ENCODE measurements at places on chromosomes 3 and 15.

DNA sequence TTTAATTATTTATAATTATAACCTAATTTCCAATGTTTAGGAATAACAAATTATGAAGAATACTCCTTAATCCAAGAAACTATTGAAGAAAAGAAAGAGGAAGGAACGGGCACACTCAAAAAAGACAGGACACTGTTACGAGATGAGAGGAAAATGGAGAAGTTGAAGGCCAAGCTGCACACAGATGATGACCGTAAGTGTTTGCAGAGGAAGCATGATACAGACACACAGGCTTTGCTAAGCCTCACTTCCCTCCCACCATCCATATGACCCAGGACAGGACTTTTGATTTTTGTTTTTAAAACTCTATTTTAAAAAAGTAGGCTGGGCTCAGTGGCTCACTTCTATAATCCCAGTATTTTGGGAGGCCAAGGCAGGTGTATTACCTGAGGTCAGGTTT, 389.4 kb upstream of the TPM1 start:
- DNase-seq, result no peak

- no peak for DNase-seq
These were observed 760.2 kb downstream of the GRM7 start for GRCh38 chr3:7621046-7621630.

DNA sequence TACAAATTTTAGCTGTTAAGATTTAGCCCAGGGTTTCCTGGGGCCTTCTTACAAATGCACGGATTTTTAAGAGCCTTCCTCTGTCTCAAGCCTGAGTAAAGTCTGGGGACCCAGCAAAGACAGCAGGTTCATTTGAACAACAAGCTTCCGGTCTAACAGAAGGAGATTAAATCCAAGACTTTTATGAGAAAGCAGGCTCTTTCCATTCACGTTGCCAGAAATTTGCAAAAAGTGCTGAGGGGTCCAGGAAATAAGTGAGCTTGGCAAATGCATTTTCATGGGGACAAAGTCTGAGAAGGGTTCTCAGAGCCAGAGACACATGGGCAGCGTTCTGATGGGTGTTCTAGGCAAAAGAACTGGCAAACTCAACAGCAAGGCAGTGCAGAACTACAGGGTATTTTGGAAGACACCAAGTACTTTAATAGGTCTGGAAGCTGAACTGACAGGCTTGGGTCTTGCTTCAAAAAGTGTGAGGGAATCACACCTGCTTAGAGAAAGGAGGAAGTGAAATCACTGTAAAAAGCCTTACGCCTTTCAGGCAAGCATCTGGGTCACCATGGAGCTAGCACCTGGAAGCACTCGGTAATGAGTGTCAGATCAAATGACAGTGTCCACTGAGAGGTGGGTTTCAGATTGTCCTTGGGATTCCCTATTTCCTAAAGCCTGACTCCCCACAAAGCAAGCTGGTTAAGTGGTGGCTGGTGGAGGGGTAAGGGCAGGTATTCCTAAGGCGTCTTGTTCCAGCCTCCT, 115.8 kb upstream of the ARHGEF3 start:
- DNase-seq, result no peak

DNA sequence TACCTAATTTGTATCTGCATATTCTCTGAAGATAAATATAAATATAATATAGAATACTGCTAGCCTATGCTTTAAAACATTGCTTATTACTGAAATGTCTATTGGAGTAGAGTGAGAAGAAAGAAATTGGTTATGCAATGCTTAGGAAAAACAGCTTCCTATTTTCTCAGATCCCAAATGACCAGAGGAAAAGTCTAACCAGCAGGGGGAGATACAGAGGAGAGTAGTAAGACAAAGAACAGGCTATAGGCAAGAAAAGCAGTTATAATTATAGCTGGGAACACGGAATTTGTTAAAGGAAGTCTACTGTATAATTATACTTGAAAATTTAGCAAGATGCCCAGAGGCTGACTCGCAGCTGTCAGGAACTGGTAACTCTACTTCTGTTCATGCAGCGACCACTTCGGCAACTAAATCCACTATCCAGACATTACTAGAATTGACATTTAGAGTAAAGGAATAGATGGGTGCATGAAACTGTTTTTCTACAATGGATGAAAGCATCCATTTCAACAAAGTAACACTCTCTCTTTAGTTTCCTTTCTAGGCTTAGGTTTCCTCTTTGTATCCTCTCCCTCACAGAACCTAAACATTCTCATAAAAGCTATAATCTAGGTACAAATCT, 97.2 kb downstream of the TBC1D5 start:
- peak; percentile 49 for DNase-seq

- DNase-seq, result no peak
These were observed 358.3 kb upstream of the TPM1 start for GRCh38 chr15:62684123-62684808.

GRCh38 chr3:184523825-184524615, 37.6 kb upstream of the EPHB3 start:
- peak; percentile 30 for DNase-seq

DNA sequence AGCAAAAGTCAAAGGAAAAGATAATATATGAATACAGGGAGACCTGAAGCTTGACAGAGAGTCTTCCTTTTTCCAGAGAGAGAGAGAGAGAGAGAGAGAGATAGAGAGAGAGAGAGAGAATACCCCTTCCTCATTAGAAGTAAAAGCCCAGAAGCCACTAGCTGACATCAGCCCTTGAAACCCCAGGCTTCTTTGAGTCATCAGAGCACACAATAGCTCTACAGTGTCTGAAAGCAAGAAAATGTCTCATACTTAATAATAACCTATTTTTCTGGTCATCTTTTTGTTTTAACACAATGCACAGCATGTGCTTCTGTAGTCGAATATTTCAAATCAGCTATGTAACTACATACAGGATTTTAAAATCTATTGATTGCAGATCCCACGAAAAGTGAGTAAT, 109.2 kb upstream of the NANOGP8 start:
- no peak for DNase-seq

DNA sequence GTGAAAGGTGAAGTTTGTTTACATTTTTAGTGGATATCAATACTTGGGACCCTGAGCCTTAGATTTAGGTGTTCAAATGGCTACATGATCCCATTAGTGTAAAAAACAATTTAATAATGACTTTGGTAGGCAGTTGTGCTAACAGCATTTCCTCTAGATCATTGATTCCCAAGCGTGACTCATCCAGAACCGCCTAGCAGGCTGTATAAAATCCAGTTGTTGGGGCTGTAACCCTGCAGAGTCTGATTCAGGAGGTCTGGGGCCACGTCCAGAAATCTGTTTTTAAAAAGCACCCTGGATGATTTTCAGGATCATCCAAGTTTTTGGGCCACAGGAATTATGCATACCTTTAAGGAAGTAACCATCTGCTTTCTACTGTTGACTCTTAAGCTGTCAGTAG, 156.4 kb downstream of the TP63 start:
- no peak for DNase-seq

DNA sequence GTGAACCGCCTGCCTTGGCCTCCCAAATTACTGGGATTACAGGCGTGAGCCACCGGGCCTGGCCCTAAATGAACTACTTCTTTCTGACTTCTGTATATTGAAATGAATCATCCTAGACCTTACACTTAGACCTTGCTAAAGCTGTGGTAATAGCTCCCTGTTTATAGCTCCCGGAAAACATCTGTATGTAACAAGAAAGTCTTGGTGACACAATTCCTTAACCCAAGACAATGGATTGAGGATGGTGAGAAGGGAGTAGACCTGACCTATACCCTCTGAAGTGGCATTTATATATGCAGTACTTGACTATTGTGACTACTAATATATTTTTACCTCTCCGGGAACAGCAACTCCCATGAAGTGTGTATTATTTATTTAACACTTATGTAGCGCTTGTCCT, 48.0 kb upstream of the TBL1XR1 start:
- DNase-seq, result no peak

GRCh38 chr3:159775372-159775961, 213.2 kb upstream of the IL12A start:
- peak; percentile 52 for DNase-seq

- DNase-seq, result no peak
These were observed 350.3 kb upstream of the ZNF385D start for GRCh38 chr3:22101351-22101750.

DNA sequence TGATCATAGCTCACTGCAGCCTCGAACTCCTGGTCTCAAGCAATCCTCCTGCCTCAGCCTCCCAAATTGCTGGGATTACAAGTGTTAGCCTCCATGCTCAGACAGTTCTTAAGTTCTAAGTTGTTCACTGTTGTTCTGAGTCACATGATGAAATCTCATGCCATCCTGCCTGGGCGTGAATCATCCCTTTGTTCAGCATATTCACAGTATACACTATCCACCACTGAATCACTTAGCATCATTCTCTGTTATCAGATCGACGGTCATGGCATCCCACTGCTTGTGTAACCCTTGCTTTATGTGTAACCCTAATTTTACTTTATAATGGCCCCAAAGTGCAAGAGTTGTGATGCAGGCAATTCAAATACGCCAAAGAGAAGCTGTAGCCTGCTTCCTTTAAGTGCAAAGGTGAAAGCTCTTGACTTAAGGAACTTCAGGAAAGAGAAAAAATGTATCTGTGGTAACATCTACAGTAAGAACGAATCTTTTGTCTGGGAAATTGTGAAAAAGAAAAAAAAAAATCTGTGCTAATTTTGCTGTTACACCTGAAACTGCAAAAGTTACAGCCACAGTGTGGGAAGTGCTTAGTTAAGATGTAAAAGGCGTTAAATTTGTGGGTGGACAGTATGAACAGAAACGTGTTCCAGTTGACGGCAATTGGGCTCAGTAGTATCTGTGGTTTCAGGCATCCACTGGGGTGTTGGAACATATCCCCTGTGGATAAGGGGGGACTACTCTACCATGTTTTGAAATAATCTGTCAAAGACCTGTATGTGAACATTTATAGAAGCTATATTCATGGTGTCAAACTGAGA, 80.6 kb downstream of the PCOLCE2 start:
- DNase-seq, result no peak

GRCh38 chr3:34863485-34863884, 775.8 kb upstream of the ARPP21 start:
- no peak for DNase-seq

GRCh38 chr3:76997733-76998132, 42.2 kb upstream of the ROBO2 start:
- no peak for DNase-seq

- DNase-seq, result no peak
These were observed 49.5 kb upstream of the HACD2 start for GRCh38 chr3:123634149-123635051.

- DNase-seq, result no peak
These were observed 148.4 kb downstream of the B3GALNT1 start for GRCh38 chr3:160956785-160957184.

DNA sequence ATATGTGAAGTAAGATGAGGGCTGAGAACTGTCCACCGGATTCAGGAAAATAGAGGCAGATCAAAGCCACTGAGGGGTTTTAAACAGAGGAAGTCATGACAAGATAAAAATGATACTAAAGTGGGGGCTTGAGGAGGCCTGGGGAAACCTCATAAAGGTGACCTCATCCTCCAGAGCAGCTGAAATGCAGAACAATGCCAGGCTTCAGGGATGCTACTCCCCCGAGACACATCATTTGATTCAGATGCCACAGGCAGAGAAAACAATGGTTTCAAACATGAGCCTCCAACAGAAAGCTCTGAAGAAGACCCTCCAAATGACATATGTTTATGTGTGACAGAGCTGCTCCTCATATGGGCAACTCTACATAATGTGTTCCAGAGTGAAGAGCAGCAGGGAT, 6.4 kb downstream of the CFAP20DC start:
- DNase-seq, result no peak

- DNase-seq, result no peak
These were observed 42.3 kb downstream of the RAB27A start for GRCh38 chr15:55247311-55247710.

GRCh38 chr3:143286392-143287010, 166.9 kb downstream of the CHST2 start:
- DNase-seq, result no peak

DNA sequence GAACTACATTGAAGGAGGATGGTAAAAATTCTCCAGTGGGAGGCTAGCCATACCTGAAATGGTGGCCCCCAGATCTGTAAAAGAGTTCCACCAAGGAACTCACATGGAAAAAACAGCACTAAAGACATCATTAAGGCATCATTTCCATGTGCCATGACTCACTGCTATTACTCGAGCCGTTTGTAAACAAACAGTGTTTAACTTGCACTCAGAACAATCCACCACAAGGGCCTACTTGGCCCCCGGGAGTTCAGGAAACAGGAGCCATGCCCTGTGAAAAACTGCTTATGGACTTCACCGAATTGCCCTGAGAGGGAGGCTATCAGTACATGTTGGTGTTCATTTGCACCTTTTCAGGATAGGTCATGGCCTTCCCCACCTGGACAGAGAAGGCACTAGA, 18.2 kb downstream of the CCR4 start:
- DNase-seq, result no peak

GRCh38 chr15:40313531-40314398, 6.0 kb upstream of the PLCB2 start:
- DNase-seq, result no peak

DNA sequence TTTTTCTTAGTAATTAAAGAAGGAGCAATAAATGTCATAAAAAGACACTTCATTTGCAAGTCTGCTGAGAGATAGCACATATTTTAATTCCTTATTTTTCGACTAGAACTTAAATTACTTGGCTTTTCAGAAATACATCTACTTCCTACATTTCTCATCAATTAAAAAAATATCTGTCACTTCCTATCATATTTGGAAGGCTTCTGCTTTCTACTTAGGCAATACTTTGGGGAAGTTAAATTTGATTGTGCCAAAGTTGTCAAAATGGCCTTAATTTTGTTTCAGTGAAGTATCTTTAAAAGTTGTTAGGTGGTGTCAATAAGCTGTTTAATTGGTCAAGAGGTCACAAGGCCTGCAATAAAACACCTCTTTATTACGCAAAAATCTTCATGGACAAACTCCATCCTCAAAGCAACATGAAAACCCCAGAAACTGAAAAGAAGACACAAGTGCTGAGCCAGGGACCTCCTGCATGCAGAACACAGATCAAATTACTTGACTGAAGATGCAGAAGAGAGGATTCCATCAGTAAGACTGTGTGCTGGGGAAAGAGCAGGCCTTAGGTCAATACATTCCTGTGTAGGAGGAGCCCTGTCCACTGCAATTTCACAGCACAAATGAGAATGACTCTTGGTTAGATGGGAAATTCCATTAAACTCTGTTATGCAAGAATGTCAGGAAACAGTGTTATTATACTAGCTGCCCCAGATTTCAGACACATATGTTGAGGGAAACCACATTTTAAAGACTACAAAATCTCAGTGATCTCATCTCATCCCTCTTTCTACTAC, 48.0 kb upstream of the FSTL1 start:
- DNase-seq, result peak; percentile 15
